NCI-H187 treated with DMSO at 0.1 percent for 48 hours (cell line): ENCODE measurements at places on chromosomes 6 and 20.

DNA sequence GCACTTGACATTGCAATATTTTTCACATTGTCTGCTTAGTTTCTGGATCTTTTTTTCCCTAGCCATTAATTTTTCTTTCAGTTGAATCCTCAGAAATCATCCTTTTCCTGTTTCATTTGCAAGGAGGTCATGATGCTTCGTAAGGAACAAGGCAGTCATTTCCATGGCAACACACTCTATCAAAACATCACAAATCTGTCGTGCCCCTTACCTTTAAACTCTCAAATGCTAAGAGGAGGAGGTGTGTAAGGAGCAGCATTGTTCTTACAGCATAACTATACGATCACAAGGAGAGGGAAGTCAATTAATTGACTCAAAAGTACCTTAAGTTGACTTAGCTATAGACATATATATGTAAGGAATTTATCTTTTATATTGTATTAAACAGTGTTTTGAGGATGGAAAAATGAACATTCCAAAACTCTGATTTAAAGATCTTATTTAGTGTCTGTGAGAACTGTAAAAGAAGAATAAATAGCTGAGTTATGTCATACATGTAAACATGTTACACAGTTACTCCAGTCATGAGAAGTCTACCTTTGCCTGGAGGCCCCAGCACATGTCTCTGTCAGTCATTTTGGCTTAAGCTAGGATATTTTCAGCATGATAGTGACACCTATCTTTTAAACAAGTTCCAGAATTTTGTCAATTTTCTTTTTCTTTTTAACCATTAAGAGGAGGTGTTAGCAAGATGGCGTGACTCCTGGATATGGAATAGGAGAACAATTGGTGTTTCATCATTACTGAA lies 41.6 kb downstream of the CDKAL1 start:
- no peak for DNase-seq

DNA sequence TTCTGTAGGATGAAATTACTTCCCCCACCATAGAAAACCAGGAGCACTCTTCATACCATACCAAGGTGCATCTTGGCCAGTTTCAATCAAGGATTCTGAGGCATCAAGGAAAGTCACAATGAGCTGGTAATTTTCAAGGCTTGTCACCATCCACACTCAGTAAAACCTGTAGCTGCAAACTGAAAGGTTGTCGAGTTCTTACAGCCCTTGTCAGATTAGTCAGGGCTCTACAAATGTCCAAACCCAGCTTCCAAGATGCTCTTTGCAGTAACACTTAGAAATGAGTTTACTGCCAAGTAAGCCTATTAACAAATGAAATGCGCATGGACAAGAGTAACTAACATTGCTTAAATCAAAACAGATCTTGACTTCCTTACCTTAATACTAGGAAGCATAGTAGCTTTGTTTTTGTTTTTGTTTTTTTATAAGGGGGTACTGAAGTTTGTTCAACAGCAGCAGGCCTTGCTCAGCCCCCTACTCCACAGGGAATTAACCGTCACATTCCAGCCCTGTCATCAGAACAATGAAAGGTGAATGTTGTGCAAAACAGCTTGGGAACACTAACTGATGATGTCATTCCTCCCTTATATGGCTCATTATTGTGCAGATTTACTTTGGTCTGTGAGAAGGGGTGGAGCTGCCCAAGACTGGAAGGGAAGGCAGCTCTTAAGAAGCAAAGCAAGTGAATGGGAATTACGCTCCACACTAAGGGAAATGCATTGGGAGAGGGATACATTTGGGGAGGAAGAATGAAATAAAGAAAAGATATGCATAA lies 49.9 kb upstream of the TMEM30A start:
- no peak for DNase-seq

DNA sequence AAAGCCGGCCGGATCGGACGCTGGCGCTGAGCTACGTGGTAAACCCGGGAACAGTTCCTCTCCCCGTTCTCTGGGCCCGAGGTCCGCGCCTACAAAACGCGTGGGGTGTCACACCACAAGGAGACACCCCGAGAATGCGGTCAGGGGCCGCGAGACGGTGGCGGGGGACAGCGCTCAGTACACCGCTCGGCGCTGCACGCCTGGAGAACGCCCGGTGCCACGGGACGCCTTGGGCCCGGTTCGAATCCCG lies 670 bp downstream of the NCOA5 start:
- no peak for DNase-seq

- no peak for DNase-seq
These were observed 143.8 kb downstream of the UNC5CL start for GRCh38 chr6:40894962-40895799.
